Immature natural killer cell (primary cell): ENCODE measurements at places on chromosomes 12 and 14. TPM values are rescaled to one million over a fixed set of nuclear protein-coding genes. Genes with fewer than 3 reads are reported as not detected.
A peak's percentile ranks its signal among the peaks of the same experiment; 100 is the strongest.

DNA sequence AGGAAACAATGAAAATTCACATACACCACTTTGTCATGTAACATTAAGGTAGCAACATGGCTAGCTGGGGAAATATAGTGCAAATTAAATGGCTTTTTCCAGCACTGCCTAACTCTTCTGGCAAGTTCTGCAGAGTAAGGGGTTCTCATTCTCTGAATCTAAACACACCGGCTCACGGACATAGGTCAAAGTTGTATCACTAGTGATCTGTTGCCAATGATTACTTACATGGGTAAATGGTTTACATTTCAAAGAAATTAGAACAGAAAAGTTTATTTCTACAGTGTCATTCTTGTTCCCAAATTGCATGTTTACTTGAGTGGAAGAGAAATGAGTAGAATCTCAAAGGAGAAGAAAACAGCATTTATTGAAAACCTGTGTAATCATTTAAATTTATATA, 381.9 kb downstream of the PRKD1 start:
- H3K4me1 ChIP-seq, result no peaks in the 10 kb centered on the region
- H3K27me3 ChIP-seq, result no peaks in the 10 kb centered on the region
- no peak overlapping the region for H3K4me3 ChIP-seq
- H3K36me3 ChIP-seq, result no peaks in the 10 kb centered on the region

DNA sequence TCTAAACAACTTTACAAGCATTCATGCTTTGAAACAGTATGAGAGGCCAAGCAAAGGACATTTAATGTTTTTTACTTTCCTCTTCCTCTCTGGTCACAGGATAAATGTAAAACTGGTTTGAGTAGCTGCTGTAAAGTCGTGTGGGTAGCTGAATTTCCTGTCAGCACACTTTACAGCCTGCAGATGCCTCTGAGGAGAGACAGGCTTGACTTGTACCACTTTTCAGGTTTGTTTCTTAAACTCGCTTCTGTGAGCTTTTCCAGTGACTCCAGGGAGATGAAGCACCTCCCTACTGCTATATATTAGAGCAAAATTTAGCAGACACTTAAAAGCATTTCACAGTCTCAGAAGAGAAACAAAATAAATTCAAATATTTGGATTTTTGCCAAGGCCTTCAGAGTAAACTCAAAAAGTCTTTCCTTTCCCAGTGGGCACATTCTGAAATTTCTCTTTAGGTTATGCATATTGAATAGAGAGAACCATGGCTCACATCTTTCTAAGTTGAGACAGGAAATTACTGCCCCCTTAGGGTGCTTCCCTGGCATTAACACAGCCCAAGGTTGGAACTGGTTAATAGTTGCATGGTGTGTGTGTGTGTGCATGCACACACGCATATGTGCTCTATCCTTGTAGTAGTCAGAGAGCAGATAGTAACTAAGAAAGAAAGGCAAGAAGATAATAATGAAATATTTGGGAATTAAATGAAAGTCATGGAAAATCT, 557.3 kb upstream of the MIS18BP1 start:
- no peaks in the 10 kb centered on the region for H3K36me3 ChIP-seq
- no peak overlapping the region for H3K4me3 ChIP-seq
- H3K4me1 ChIP-seq, result no peaks in the 10 kb centered on the region
- DNase-seq, result no peak
- H3K27ac ChIP-seq, result no peak overlapping the region
- no peaks in the 10 kb centered on the region for H3K27me3 ChIP-seq

GRCh38 chr12:108752387-108752786, 21.1 kb upstream of the CORO1C start:
- no peak for DNase-seq
- H3K27ac ChIP-seq, result no peak overlapping the region
- no peaks in the 10 kb centered on the region for H3K36me3 ChIP-seq
- H3K4me1 ChIP-seq, result no peaks in the 10 kb centered on the region
- no peak overlapping the region for H3K4me3 ChIP-seq
- peaks cover 3% of the 10 kb centered on the region for H3K27me3 ChIP-seq

GRCh38 chr12:69123919-69124638, 115.3 kb upstream of the CPSF6 start:
- no peak for DNase-seq
- no peak overlapping the region for H3K27ac ChIP-seq
- no peaks in the 10 kb centered on the region for H3K36me3 ChIP-seq
- peaks cover 2% of the 10 kb centered on the region for H3K27me3 ChIP-seq

- no peak overlapping the region for H3K27ac ChIP-seq
- peaks cover 35% of the 10 kb centered on the region for H3K36me3 ChIP-seq
- DNase-seq, result no peak
- peaks cover 4% of the 10 kb centered on the region for H3K27me3 ChIP-seq
- H3K4me3 ChIP-seq, result no peak overlapping the region
Observed at GRCh38 chr14:90883782-90884181, 67.6 kb upstream of the TTC7B start.

DNA sequence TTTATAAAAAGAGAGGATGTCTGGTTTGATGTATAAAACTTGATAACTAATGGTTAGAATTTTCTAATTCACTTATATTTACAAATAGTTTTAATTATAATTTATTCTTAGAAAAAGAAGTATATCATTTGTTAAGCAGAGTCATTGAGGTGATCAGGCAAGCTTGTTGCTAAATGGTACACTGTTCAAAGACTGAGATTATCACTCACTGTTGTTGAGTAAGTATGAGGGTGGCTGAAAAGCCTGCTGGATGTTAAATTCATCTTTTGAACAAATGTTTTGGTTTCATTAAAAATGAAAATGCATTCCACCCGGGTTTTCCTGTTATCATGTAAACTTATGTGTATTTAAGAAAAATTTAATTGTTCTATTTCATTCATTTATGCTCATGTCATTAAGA, 451.8 kb downstream of the ADAMTS20 start:
- H3K4me3 ChIP-seq, result no peak overlapping the region
- H3K4me1 ChIP-seq, result no peaks in the 10 kb centered on the region
- H3K27me3 ChIP-seq, result no peaks in the 10 kb centered on the region
- DNase-seq, result no peak
- no peak overlapping the region for H3K27ac ChIP-seq

DNA sequence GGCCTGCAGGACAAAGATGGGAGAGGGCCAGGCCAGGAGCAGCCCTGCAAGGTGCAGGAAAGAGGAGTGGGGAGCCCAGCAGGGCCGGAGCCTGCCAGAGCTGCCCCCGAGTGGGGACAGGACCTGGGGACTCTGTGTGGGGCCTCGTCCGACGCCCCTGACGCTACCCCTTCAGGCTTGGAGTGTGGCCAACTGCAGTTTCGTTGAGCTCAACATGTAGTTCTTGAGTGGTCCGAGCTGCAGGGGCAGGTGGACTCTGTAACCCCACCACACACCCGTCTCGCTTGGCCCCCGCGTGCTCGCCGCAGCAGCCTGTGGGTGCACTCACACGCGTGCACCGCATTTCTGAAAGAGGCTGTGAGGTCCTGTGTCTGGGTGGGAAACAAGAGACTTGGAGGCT, 2.0 kb downstream of the ASPG start:
- peaks cover 2% of the 10 kb centered on the region for H3K27me3 ChIP-seq
- H3K4me1 ChIP-seq, result peaks cover 5% of the 10 kb centered on the region
- no peak overlapping the region for H3K27ac ChIP-seq
- no peak overlapping the region for H3K4me3 ChIP-seq

- H3K36me3 ChIP-seq, result no peaks in the 10 kb centered on the region
- no peak overlapping the region for H3K27ac ChIP-seq
- no peak overlapping the region for H3K4me3 ChIP-seq
- no peaks in the 10 kb centered on the region for H3K4me1 ChIP-seq
- peaks cover 14% of the 10 kb centered on the region for H3K27me3 ChIP-seq
Observed at GRCh38 chr14:72552236-72552635, 341.7 kb downstream of the DPF3 start.

DNA sequence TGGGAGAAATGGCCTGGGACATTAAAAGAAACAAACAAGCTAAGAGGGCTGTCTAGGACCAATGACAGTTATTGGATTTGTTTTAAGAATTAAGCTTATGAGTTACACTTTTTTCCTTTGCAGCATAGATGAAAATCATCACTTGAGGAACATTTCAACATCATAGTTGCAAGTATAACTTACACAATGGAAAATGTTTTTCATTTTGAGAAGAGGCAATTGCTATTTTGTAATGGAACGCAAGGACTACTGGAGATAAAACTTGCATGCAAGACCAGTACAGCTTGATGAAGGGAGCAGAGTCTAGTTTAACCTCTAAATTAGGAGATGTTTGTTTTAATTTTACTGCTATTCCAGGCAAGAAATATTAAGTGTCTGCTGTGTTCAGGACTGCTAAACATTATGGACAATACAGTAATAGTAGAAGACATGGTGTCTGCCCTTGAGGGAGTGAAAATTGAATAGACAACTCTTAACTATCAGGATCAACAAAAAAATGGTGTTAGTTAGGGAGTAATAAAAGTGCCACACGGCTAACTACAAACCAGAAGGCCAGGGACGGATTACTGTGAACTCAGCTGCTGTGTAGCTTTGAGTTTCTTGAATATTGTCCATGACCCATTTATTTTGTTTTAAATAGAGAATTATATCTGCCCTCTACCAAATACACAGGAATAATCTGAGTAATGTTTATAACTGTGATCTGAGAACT, 374.5 kb downstream of the RAD51B start:
- H3K4me3 ChIP-seq, result no peak overlapping the region
- no peak for DNase-seq
- H3K36me3 ChIP-seq, result peaks cover 5% of the 10 kb centered on the region
- no peak overlapping the region for H3K27ac ChIP-seq

DNA sequence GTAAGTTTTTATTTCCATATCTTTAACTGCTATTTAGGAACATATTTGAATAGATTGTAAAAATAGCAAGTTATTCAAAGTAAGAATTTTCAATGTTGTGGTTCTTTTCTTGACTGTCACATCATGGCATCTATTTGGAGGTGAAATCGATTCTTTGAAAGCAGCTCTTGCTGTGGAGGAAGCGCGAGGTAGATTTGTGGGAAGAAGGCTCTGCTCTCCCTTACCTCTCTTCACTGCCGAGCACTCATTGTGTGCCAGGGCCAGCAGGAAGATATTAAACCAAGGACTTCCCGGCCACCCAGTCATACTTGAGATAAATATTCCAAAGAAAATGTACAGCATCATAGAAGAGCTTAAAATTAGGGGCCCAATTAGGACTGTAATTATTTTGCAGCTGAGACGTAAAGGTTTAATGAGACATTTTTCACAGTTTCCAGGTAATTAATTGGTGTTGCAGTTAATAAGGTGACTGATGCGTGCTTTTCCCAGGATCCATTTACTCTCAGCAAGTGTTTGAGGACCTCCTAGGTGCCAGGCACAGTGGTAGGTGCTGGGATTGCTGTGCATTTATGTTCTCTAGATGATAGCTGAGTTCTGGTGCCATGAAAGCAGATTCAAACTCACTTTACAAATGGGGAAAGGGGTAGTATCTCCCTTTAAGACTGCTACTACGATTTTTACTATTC, 89.2 kb upstream of the DYNC1H1 start:
- H3K27me3 ChIP-seq, result peaks cover 19% of the 10 kb centered on the region
- peak overlapping the region; percentile 98 for H3K27ac ChIP-seq
- peaks cover 96% of the 10 kb centered on the region for H3K4me1 ChIP-seq
- no peak overlapping the region for H3K4me3 ChIP-seq

Gene LTA4H
- 78.1 TPM for polyA plus RNA-seq

Gene GPR84
- not detected for polyA plus RNA-seq

Gene PIWIL1
- not detected for polyA plus RNA-seq
